ENCODE measurements at places on chromosomes 1 and 21. TPM values are rescaled to one million over a fixed set of nuclear protein-coding genes. Genes with fewer than 3 reads are reported as not detected.

KIF2C gene
- total RNA-seq: 0.53 TPM

GRCh38 chr1:100921110-100921706 is 25.3 kb downstream of the SLC30A7 start:
- no peak for DNase-seq
- no peaks in the 10 kb centered on the region for H3K4me1 ChIP-seq
- H3K27me3 ChIP-seq: no peaks in the 10 kb centered on the region
- H3K27ac ChIP-seq: no peak overlapping the region

DNA sequence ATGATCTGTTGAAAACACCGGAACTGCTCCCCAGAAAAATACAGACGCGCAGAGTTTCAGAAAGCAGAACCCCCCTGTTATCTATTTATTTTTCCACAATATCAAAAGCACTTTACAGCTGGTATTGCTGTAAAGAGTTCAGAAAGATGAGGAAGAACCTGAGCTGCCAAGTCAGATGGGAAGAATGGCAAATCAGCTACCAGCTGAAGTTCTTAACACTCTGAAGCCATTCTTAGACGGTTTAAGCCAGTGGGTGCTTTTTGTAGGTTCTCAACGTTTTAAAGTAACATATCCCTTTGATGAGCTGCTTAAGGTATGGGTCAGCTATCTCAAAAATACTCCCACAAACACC is 714 bp upstream of the AKIRIN1 start:
- peak overlapping the region; percentile 82 for H3K4me3 ChIP-seq
- H3K27ac ChIP-seq: peak overlapping the region; percentile 89
- no peaks in the 10 kb centered on the region for H3K27me3 ChIP-seq
- H3K4me1 ChIP-seq: no peaks in the 10 kb centered on the region
- H3K36me3 ChIP-seq: no peaks in the 10 kb centered on the region

MSTO1 gene
- 8.6 TPM for total RNA-seq

GRCh38 chr1:59928996-59929395 is 2.4 kb upstream of the CYP2J2 start:
- H3K27ac ChIP-seq: no peak overlapping the region
- no peak for DNase-seq
- H3K27me3 ChIP-seq: no peaks in the 10 kb centered on the region
- H3K4me1 ChIP-seq: no peaks in the 10 kb centered on the region
- H3K4me3 ChIP-seq: no peak overlapping the region

- no peak overlapping the region for H3K27ac ChIP-seq
- DNase-seq: no peak
- no peaks in the 10 kb centered on the region for H3K4me1 ChIP-seq
- H3K27me3 ChIP-seq: peaks cover 10% of the 10 kb centered on the region
Observed at GRCh38 chr1:180251526-180252305, 21.7 kb downstream of the LHX4 start.

- H3K4me1 ChIP-seq: no peaks in the 10 kb centered on the region
- no peak for DNase-seq
- H3K4me3 ChIP-seq: peak overlapping the region; percentile 20
- no peaks in the 10 kb centered on the region for H3K36me3 ChIP-seq
- no peaks in the 10 kb centered on the region for H3K27me3 ChIP-seq
Observed at GRCh38 chr1:87805666-87806378, 477.1 kb downstream of the LMO4 start.

DNA sequence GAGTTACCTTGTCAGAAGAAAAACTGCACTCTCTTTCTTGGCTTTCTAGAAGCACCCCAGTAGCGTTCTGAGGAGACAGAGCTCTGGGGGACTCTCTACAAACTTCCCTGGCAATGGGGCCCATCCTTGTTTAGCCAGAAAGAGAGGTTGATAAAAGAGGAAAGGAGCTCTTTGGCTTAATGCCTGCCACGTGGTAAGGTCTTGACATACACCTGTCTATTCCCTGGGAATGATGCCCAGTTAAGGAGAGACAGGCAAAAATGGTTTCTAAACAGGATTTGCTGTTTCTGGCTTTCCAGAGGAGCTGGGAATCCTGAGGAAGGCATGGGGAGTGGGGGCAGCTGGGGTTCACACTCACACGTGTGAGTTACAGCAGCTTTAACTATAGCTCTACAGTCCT is 30.2 kb upstream of the IL20 start:
- no peak overlapping the region for H3K4me3 ChIP-seq
- no peak for DNase-seq
- no peak overlapping the region for H3K27ac ChIP-seq
- no peaks in the 10 kb centered on the region for H3K27me3 ChIP-seq

GRCh38 chr1:21319447-21320407 is 29.5 kb upstream of the ECE1 start:
- peaks cover 89% of the 10 kb centered on the region for H3K4me1 ChIP-seq
- no peaks in the 10 kb centered on the region for H3K27me3 ChIP-seq
- no peak overlapping the region for H3K4me3 ChIP-seq
- H3K36me3 ChIP-seq: no peaks in the 10 kb centered on the region
- peak overlapping the region; percentile 94 for H3K27ac ChIP-seq
- DNase-seq: peak; percentile 82

- H3K27ac ChIP-seq: no peak overlapping the region
- no peaks in the 10 kb centered on the region for H3K36me3 ChIP-seq
- no peaks in the 10 kb centered on the region for H3K27me3 ChIP-seq
- DNase-seq: no peak
Observed at GRCh38 chr1:38173157-38173831, 126.7 kb upstream of the POU3F1 start.

DNA sequence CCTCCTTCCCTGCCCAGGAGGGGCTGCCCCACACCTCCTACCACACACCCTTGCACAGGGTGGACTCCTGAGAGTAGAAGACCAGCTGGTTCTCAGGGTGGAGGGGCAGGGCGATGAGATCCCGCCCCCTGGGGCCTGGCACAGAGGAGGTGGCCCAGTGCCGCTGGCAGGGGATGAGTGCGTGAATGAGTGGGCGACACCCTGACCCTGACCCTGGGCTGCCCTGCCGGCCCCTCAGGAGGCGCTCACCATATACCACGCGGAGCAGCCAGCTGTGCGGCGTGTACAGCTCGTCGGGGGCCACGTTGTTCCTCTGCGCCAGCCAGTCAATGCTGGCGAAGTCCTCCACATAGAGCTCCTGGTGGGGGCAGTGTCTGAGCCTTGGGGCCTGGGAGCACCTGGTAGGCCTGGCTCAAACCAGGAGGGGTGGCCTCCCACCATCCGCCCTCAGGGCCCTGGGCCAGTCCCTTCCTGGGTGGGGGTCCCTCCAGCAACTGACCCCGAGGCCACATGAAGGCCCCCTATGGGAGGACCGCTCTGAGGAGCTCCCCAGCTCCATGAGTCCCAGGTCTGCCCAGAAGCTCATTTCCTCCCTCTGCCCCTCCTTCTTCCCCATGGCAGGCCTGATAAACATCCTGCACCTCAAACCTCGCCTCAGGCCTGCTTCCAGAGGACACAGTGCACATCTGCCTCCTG is 13.0 kb downstream of the LSS start:
- no peaks in the 10 kb centered on the region for H3K4me1 ChIP-seq
- H3K36me3 ChIP-seq: peaks cover 70% of the 10 kb centered on the region
- H3K27me3 ChIP-seq: no peaks in the 10 kb centered on the region
- H3K4me3 ChIP-seq: no peak overlapping the region
- no peak overlapping the region for H3K27ac ChIP-seq

DNA sequence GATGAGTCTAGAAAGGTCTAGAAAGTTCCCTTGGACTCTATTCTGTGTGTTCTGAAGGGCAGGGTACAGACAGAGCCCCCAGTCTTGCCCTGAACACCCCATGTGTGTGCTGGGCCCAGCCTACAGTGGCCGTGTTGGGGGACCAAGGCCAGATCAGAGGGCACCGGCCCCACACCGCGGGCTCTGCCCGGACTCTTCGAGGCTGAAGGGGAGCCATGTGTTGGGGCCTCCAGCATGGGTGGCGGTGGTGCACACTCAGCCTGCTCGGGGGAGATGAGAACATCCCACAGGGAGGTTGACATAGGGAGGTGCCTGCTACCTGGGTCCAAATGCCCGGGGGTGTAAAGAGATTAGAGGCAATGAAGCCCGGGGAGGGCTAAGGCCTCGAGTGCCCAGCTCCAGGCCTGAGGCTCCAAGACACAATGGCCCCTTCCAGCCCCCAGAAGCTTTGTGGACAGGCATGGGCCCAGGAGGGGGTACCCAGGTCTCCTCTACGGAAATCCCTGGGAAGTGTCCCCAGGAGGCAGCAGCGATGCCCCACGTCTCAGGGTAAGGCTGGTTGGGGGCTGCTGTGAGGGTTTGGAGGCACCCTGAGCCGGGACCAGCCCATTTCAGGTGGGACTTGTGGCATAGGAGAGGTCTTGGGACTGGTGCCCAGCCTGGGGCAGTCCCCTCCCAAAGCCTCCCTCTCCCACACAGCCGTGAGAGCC is 12.1 kb downstream of the ARHGEF16 start:
- DNase-seq: no peak
- H3K4me3 ChIP-seq: no peak overlapping the region
- H3K36me3 ChIP-seq: no peaks in the 10 kb centered on the region
- no peaks in the 10 kb centered on the region for H3K27me3 ChIP-seq
- H3K27ac ChIP-seq: no peak overlapping the region

KRTAP21-2 gene
- not detected for total RNA-seq

DNA sequence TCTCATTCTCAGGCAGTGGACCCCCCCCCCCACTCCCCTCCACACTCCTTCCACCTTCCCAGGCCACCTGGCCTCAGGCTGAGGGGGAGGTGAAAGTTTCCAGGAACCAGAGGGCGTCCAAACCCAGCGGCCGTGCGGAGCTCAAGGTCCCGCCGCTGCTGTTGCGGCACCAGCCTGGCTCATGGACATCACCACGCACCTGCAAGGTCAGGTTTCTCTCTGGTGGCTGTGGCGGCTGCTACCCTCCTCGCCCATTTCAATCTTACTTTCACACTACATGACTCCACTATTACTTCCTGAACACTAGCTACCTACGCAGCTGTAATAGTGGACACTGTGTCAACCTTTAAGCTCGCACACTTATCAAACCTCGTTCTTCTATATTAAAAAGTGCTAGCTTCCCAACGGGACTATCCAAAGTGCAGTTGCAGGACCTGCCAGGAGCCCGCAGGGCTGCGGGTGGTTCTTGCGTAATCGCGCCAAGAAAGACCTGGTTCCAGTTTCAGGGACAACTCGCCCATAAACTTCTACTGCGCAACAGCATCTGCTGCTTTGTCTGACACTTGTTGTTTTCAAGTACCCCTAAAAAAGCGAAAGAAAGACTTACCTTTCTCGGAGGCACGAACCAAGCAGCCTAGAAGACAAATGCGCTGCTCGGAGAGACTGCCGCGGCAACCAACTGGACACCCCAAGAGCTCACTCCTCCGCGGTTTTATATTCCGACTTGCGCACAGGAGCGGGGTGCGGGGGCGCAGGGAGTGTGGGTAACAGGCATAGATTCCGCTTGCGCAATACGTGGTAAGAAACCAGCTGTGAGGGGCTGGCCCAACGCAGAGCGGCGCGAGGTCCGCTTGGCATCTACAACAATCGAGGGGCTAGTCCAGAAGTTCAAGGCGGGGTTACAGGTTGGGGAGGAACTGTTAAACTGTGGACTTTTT is at the start of gene DIRAS3:
Gene DIRAS3, minus strand, starts transcription at position 687 of the 938 bp plus-strand sequence. CDS start 3,330 bp downstream, outside the sequence.
- no peak for DNase-seq
- no peaks in the 10 kb centered on the region for H3K36me3 ChIP-seq
- H3K27ac ChIP-seq: no peak within 1 kb of the TSS
- H3K27me3 ChIP-seq: no peaks in the 10 kb centered on the region
- H3K4me3 ChIP-seq: peak within 1 kb of the TSS; percentile 64

GRCh38 chr1:39940253-39940652 is 14.7 kb upstream of the MFSD2A start:
- no peak overlapping the region for H3K4me3 ChIP-seq
- DNase-seq: peak; percentile 68
- no peaks in the 10 kb centered on the region for H3K4me1 ChIP-seq
- H3K27me3 ChIP-seq: no peaks in the 10 kb centered on the region
- H3K36me3 ChIP-seq: no peaks in the 10 kb centered on the region

DCST1 gene
- total RNA-seq: not detected

GRCh38 chr1:62621907-62622306 is 24.6 kb downstream of the ANGPTL3 start:
- H3K27ac ChIP-seq: no peak overlapping the region
- H3K4me3 ChIP-seq: no peak overlapping the region
- DNase-seq: no peak
- peaks cover 28% of the 10 kb centered on the region for H3K36me3 ChIP-seq
- H3K4me1 ChIP-seq: no peaks in the 10 kb centered on the region

TARBP1 gene
- total RNA-seq: 19.2 TPM

DNA sequence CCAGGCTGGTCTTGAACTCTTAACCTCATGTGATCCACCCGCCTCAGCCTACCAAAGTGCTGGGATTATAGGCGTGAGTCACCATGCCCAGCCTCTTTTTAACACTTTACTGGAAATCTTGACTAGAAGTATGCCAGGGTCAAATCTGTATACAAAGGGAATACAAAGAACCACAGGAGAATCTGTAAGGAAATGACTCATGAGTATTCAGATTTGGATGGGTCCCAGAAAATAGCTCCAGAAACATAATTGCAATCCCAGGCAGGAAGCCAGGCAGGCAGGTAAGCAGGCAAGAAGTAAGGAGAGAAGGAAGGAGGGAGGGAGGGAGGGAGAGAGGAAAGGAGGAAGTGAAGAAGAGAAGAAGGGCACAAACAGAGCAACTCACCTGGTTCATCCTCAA is 22.8 kb upstream of the TIAM1 start:
- DNase-seq: no peak
- no peaks in the 10 kb centered on the region for H3K4me1 ChIP-seq
- H3K4me3 ChIP-seq: no peak overlapping the region
- no peak overlapping the region for H3K27ac ChIP-seq
- no peaks in the 10 kb centered on the region for H3K36me3 ChIP-seq

DNA sequence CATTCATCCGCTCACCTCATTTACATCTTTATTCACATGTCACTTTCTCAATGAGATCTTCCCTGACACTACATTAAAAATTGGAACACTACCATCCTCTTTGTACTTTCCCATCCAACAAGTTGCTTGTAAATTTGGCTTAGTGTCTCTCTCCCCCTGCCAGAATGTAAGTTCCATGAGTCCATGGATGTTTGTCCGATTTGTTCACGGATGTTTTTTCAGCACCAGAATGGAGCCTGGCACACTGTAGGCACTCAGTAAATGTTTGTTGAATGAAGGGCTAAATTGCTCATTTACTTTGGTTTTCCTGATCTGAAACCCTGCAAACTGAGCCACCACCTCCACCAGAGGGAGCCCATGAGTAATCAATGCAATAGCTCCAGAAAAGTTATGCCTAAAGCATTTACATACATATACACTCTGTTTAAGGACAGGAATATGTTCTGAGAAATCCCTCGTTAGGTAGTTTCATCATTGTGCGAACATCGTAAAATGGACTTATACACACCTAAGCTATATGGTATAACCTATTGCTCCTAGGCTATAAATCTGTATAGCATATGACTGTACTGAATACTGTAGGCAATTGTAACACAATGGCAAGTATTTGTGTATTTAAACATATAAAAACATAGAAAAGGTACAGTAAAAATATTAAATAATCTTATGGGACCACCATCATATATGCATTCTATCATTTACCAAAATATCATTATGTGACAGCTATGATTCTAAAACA is 2.8 kb upstream of the EYA3 start:
- no peaks in the 10 kb centered on the region for H3K36me3 ChIP-seq
- peak; percentile 83 for DNase-seq
- no peak overlapping the region for H3K4me3 ChIP-seq
- no peak overlapping the region for H3K27ac ChIP-seq
- H3K27me3 ChIP-seq: no peaks in the 10 kb centered on the region

PLA2G2F gene
- total RNA-seq: not detected
